CD8-positive, alpha-beta memory T cell (primary cell): ENCODE measurements at places on chromosomes 5 and 9. TPM values are rescaled to one million over a fixed set of nuclear protein-coding genes. Genes with fewer than 3 reads are reported as not detected.

GDA gene
- polyA plus RNA-seq: not detected

SOWAHA gene
- not detected for polyA plus RNA-seq

PCDHA7 gene
- polyA plus RNA-seq: not detected

HOMER1 gene
- 4.6 TPM for polyA plus RNA-seq

- DNase-seq: no peak
These were observed 32.1 kb downstream of the USP20 start for GRCh38 chr9:129867136-129868022.

- DNase-seq: no peak
These were observed 320.3 kb downstream of the ACTL7B start for GRCh38 chr9:108535526-108535925.
